ENCODE measurements at places on chromosomes 11 and 22.

GRCh38 chr11:69419662-69420395 lies 61.6 kb upstream of the LINC01488 start:
- DNase-seq, result no peak

GRCh38 chr11:9219115-9219514 lies 46.0 kb downstream of the DENND5A start:
- no peak for DNase-seq

DNA sequence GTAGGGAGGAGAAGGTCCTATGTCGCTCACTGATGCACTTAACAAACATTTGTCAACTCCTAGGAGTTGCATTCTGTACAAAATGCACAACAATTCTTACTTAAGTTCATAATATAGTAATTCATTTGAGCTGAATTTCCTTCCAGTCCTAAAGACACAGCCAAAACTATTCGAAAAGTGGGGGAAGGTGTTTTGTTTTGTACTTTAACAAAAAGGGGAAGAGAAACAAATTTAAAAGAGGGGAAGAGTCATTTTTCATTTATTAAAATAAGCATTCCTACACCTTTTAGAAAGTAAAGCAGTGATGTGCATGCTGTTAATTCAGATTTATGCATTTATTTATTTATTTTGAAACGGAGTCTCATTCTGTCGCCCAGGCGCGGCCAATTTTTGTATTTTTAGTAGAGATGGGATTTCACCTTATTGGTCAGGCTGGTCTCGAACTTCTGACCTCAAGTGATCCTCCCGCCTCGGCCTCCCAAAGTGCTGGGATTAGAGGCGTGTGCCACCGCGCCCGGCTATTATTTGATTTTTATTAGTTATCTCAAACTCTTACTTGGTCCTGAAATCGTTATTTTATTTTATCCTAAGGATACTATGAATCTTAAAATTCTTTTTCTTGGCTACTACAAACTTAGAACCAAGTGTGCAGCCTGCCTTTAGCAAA lies 1.1 kb upstream of the FANCF start:
- no peak for DNase-seq

- no peak for DNase-seq
Measured at GRCh38 chr22:33748714-33749113, 171.6 kb downstream of the LARGE1 start.

DNA sequence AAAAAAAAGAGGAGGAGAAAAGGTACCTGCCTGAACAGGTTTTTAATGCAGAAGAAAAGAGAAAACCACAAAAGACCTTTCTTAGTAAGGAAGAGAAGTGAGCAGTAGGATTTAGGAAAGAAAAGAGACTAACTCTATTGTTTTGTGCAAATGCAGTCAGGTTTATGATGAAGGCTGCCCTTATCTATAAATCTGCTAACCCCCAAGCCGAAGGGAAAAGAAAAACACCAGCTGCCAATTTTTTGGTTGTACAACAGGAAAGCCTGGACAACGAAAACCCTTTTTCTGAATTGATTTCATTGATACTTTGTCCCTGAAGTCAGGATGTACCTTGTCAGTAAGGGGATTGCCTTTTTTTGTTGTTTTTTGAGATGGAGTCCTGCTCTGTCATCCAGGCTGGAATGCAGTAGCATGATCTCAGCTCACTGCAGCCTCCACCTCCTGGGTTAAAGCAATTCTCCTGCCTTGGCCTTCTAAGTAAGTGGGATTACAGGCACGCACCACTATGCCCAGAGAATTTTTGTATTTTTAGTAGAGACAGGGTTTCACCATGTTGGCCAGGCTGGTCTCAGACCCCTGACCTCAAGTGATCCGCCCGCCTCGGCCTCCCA lies 21.2 kb downstream of the POLD4 start:
- no peak for DNase-seq

DNA sequence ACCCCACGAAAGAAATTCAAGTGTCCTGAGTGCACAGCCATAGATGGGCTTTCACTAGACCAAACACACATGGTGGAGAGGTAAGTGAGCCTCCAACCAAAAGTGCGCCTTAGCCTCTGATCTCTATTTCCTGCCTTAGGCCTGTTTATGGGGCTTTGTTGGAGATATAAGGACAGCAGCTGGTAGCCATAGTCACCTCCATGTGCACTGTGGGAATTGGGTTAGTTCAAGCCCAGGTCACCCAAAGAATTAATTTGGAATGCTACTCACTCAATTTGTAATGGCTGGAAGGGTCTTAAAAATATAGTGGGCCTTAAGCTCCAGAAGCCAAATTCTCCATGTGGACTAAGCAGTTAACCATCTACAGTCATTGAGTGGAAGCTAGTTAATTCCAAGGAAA lies 73.6 kb downstream of the ALX4 start:
- peak; percentile 43 for DNase-seq

DNA sequence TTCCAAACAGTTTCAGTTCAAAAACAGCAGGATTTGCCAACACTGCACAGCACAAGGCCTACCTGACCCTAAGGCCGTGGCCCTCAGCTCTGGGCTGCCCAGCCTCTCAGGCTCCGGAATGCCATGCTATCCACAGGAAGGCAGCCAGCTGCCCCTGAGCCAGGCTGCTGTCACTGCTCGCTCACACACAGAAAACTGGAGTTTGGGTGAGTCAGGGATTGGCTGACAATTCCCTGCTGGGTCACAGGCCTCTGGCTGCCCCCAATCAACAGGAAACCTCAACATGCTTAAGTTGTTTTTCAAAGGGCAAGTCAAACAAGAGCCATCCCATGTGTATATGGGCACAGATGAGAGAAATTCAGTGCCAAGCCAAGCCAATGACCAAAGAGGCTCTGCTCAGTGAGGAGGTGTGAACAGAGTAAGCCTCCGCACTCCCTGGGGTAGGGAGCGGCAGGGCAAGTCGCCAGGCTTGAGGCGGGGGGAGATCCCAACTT lies 50.2 kb downstream of the RPL27A start:
- DNase-seq, result no peak

GRCh38 chr11:36825251-36825650 lies 227.2 kb upstream of the RAG2 start:
- DNase-seq, result no peak

- DNase-seq, result no peak
Measured at GRCh38 chr11:10800292-10800691, 8.4 kb downstream of the EIF4G2 start.

GRCh38 chr11:121472312-121472711 lies 19.5 kb upstream of the SORL1-AS1 start:
- DNase-seq, result no peak

- no peak for DNase-seq
Measured at GRCh38 chr11:17414317-17414737, 25.9 kb upstream of the KCNJ11 start.

GRCh38 chr11:110126936-110127335 lies 33.7 kb downstream of the ZC3H12C start:
- no peak for DNase-seq

DNA sequence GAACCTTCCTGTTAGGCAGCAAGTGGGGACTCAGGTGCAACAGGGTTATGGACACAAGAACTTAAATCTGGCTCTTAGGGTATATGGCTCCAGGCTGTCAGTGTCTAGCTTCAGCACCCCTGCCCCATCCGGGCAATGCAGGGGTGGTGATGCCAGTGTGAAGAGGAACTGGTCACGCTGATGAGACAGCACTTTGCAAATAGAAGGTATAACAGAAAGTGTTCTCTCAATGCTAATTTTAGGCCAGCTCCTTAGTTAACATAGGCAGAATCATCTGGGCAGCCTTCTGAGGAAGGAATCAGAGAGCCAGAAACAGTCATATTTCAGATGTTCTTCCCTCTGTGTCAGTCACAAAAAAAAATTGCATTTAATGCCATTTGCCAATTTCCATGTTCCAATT lies 41.2 kb downstream of the SYT9 start:
- no peak for DNase-seq

GRCh38 chr22:48594016-48594756 lies 1233.5 kb downstream of the BRD1 start:
- no peak for DNase-seq

- DNase-seq, result no peak
Measured at GRCh38 chr22:44330744-44331660, 18.3 kb upstream of the SHISAL1 start.

DNA sequence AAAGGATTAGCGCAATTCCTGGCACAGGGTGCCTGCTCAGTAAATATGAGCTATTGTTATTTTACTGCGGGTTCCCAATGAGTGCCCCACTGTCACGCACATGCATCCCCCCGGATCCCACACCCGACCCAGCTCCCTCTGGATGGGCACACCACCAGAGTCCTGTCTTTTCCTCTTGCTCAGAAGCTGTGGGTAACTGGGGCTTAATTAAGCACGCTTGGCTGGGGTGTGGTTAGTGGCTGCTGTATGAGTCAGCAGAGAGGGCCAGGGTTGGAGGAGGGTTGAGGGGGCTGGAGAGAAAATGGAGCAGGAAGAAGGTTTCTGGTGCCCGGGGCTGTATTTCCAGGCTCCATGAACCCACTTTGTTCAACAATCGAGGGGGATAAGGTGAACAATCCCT lies 30.3 kb upstream of the NECTIN1 start:
- no peak for DNase-seq

GRCh38 chr11:110379261-110379660 lies 50.5 kb upstream of the FDX1 start:
- no peak for DNase-seq

DNA sequence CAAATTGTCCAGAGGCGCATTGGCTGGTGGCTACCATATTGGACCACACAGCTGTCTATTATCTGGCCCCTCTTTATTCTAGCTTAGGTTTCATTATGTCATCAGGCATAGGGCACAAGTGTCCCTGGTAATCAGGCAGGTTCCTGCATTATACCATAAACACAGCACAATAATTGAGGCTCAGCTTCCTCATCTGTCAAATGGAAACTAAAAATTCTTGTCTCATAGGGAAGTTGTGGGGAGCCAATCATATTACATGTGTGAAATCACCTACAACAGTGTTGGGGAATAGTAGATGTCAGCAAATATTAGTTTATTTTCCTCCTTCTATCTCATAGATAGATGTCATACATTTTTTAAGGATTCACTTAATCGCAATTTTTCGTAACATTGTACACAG lies 231.0 kb upstream of the SORL1-AS1 start:
- DNase-seq, result no peak

DNA sequence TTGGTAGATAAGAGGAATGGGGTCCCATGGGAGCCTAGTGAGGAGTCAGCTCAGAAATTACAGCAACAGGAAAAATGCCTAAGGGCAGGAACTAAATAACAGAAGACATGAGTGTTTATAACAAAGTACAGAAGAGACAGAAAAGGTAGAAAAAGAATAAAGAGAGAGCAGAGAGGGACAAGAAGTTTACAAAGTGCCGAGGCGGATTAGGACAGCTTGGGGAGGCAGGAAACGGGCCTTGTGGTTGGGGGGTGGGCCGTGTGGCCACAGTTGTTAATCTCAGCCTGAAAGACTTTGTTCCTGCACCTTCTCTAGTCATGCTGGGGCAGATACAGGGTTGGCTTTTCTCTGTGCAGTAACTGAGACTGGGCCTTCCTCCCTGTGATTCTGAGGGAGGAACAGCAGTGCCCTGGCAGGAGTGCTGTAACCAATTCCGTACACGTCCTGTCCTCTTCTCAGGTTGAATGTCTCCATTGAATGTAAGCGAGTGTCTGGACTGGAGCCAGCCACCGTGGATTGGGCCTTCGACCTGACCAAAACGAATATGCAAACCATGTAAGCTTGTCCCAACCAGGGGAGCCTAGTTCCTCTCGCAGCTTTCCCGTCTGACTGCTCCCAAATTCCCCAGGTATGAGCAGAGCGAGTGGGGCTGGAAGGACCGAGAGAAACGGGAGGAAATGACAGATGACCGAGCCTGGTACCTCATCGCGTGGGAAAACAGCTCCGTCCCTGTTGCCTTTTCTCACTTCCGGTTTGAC lies 13.2 kb downstream of the NAA40 start:
- DNase-seq, result no peak

- DNase-seq, result no peak
Measured at GRCh38 chr11:61701242-61701886, 21.2 kb downstream of the DAGLA start.

DNA sequence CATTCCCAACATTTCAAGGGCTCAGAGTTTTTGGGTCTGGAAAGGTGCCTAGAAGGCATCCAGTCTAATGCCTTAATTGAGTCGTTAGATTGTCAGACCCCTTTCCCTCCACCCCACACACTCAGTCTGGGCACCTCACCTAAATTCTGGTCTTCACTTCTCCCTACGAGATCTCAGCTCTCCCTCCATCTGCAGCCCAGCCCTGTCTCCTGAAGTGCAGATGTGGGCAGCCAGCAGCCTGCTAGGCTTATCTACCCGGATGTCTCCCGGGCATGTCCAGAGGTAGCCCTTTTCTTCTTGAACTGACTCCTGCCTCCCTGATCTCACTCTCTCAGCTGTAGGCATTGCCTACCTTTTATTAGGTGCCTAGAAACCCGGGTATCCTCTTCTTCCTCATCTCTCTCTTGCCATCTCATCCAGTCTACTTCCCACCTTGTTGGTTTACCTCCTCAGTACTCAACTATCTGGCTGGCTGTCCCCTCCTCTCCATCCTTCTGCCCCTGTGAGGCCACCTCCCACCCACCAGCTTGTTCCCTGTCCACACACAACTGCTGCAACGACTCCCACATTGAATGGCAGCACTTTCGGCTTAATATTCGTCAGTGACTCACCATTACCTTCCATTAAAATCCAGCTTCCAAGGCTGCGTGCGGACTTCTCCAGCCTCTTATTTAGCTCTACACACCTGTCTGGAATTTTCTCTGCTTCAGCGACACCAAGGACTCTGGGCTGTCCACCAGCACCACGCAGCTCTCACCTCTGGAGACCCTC lies 6.2 kb downstream of the SEPTIN3 start:
- no peak for DNase-seq

- no peak for DNase-seq
Measured at GRCh38 chr22:40410272-40410671, 39.9 kb downstream of the SGSM3 start.
